ENCODE measurements at places on chromosomes 6 and 20.

DNA sequence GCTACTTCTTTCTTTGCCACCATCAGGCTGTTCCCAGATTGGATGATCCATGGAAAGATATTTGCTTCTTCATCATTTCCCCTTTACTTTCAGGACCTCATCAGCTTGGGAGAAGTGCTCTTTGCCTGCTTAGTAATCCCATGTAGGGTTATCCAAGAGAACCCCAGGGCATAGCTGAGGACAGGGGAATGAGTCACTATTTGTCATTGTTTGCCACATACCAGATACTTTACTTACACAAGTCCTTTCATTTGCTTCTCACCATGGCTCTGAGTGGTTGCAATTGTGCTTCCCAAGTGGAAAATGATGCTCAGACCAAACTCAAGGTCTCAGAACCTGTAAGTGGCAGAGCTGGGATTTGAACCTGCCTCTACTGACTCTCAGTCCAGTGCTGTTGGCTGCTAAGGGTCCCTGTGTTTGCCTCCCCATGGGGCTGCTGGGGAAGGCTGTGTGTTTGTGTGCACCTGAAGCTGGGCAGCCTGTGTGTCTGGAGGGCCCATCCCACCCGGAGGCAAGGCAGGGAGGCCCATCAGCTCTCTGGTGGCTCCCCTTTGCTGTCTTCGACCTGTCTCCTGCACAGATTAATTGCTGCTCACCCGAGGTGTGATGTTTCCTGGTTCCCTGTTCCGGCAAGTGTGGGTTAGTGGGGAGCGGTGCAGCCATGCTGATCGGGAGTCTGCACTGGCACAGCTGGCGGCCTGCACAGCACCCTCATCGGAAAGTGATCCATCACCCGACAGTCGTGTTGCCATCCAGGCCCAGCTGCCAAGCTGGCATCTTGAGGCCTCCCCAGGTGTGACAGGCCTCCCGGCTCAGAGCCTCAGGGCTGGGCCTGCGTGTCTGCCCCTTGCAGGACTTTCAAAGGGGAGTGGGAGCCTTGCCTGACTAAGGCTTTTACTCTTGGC, 228.8 kb downstream of the DHX35 start:
- no peaks in the 10 kb centered on the region for H3K36me3 ChIP-seq
- no peak overlapping the region for H3K4me3 ChIP-seq
- no peak overlapping the region for H3K27ac ChIP-seq
- no peak for DNase-seq

DNA sequence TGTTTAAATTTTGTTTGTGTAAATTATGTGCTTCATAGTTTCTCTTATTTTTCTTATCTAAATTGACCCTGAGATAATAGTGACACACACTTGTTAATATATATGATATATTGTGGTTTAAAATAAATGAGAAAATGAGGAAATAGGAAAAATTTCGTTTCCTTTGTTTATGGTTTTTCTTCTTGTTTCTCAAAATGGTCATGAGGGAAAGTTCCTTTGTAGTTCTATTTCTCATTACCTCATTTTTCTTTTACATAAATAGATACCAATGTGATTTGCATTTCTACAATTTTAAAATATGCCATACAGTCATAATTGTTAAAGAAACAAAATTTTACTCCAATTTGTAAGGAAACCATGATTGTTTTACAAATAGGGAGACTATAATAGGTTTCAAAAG, 9.2 kb downstream of the OR2A4 start:
- H3K4me1 ChIP-seq = no peaks in the 10 kb centered on the region
- DNase-seq = no peak
- H3K36me3 ChIP-seq = no peaks in the 10 kb centered on the region
- H3K27ac ChIP-seq = no peak overlapping the region
- no peaks in the 10 kb centered on the region for H3K27me3 ChIP-seq

DNA sequence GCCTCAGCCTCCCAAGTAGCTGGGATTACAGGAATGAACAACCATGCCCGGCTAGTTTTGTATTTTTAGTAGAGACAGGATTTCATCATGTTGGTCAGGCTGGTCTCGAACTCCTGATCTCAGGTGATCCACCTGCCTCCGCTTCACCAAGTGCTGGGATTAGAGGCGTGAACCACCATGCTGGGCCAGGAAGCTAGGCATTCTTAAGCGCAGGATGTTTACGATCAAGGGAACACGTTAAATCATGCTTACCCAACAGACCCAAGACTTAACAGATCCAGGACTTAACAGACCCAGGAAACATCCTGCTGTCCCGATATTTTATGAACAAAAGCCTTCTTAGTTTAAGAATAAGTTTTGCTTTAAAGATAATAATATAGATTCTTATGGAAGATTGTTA, 9.1 kb downstream of the PTGIS start:
- H3K27me3 ChIP-seq = no peaks in the 10 kb centered on the region
- peaks cover 9% of the 10 kb centered on the region for H3K4me1 ChIP-seq
- no peak overlapping the region for H3K4me3 ChIP-seq
- no peaks in the 10 kb centered on the region for H3K36me3 ChIP-seq
- no peak for DNase-seq
- no peak overlapping the region for H3K27ac ChIP-seq

DNA sequence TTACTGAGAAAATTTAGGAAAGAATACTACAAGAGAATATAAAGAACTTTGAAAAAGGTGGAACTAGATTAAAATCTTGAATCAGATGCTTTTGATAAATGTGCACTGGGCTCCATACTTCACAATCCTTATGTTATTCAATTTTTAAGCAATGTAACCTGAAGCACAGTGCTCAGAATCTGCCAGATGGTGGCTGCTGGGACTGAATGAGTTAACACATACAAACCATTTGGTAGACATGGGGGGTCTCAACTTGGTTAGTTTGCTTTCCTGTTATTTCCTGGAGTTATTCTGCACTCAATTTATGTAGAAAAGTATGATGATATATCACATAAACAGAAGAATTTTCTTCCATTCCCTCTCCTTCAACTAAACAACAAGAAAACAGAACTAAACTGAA, 326.5 kb downstream of the RNGTT start:
- no peaks in the 10 kb centered on the region for H3K4me1 ChIP-seq
- H3K27me3 ChIP-seq = no peaks in the 10 kb centered on the region
- H3K36me3 ChIP-seq = no peaks in the 10 kb centered on the region
- H3K4me3 ChIP-seq = no peak overlapping the region
- DNase-seq = no peak

- H3K27me3 ChIP-seq = no peaks in the 10 kb centered on the region
- no peak for DNase-seq
Measured at GRCh38 chr20:38872491-38873049, 53.6 kb upstream of the FAM83D start.

DNA sequence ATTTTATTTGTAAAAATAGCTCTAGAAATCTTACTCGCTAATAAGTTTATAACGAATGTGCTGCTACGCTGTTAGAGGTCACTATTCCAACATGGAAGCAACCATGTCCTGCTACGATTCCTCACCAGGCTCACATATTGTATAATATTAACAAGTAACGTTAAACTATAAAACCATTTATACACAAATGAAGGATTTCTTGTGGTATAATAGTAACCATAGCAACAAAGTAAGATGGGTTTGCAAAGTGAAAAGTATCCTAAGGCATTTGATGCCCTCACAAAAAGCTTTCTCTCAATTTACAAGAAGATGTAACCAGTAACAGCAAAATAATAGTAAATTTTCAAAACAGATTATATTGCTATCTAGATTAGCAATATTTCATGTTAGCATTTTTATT, 117.2 kb downstream of the PRKN start:
- DNase-seq = no peak
- no peaks in the 10 kb centered on the region for H3K4me1 ChIP-seq
- H3K27ac ChIP-seq = no peak overlapping the region
- no peak overlapping the region for H3K4me3 ChIP-seq
- no peaks in the 10 kb centered on the region for H3K36me3 ChIP-seq

- no peaks in the 10 kb centered on the region for H3K36me3 ChIP-seq
- H3K27ac ChIP-seq = no peak overlapping the region
- H3K4me3 ChIP-seq = no peak overlapping the region
- H3K4me1 ChIP-seq = no peaks in the 10 kb centered on the region
Measured at GRCh38 chr20:48783533-48784272, 44.1 kb downstream of the PREX1 start.

- no peak overlapping the region for H3K4me3 ChIP-seq
- H3K27ac ChIP-seq = no peak overlapping the region
- H3K36me3 ChIP-seq = no peaks in the 10 kb centered on the region
- no peaks in the 10 kb centered on the region for H3K27me3 ChIP-seq
- DNase-seq = no peak
Measured at GRCh38 chr20:59764037-59764436, 159.7 kb downstream of the PHACTR3 start.

GRCh38 chr6:126608681-126609080, 268.8 kb downstream of the CENPW start:
- H3K27me3 ChIP-seq = no peaks in the 10 kb centered on the region
- no peak overlapping the region for H3K27ac ChIP-seq
- DNase-seq = no peak
- H3K36me3 ChIP-seq = no peaks in the 10 kb centered on the region
- H3K4me1 ChIP-seq = no peaks in the 10 kb centered on the region
